ENCODE measurements at places on chromosomes 1 and 21. TPM values are rescaled to one million over a fixed set of nuclear protein-coding genes. Genes with fewer than 3 reads are reported as not detected.

DNA sequence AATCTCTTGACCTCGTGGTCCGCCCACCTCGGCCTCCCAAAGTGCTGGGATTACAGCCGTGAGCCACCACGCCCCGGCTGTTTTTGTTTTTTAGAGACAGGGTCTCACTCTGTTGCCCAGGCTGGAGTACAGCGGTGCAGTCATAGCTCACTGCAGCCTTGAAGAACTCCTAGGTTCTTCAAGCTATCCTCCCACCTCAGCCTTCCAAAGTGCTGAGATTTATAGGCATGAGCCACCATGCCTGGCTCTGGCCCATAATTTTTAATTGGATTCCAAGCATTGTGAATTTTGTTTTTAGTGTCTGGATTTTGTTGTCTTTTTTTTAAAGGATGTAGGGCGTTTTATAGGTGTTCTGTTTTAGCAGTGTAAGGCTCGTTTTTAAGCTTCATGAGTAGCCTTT is 28.6 kb upstream of the TXLNA start:
- DNase-seq = no peak

- DNase-seq = no peak
Observed at GRCh38 chr1:203328714-203329122, 22.2 kb downstream of the FMOD start.

GRCh38 chr21:44498280-44499210 is 41.5 kb downstream of the KRTAP10-1 start:
- DNase-seq = no peak

DNA sequence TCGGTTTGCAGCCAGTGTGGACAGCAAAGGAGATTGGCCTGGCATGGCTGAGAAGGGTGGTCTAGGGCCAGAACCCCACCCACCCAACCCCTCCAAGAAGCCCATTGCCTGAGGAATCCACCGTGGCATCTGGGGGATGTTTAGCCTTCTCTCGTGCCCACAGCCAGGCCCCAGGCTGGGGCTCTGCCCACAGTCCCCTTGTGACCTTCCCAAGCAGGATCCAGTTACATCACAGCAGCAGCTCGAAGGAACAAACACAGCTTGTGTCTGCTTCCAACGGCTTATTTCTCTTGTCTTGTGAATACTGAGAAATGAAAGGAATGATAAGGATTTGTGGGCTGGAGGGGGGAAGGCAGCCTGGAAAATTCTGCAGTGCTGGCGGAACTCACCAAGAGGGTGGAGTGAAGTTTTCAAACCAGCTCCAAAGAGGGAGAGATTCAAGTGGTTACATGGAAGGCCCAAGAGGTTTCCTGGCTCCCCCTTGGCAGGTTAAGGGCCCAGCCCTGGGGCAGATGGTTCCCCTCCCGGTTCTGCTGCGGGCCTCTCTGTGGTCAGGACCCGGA is 61.6 kb downstream of the DHRS3 start:
- peak; percentile 96 for DNase-seq

GRCh38 chr1:231062500-231063270 is 22.6 kb upstream of the FAM89A start:
- DNase-seq = peak; percentile 4

DNA sequence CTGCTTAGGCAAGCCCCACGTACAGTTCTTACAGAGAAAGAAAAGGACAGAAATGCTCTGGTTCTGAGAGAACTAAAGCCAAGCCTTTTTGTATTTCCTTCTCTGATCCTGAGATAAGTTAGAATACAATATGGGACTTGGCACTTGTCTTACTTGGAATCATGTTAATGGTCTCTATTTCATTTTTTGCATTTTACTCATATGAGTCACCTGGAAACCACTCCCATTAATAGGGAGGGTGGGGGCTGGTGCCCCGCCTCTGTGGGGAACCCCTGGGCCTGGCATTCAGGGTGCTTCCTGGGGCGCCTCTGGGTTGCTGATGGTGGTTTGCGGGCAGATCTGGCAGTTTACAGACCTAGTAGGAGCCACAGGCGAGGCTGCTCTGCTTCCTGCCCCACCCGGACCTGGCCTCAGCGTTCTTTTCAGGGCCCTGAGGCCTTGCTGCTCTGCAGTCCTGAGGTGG is 26.7 kb downstream of the TSPAN2 start:
- peak; percentile 30 for DNase-seq

BARHL2 gene
- not detected for total RNA-seq

ATP1A4 gene
- not detected for total RNA-seq

S1PR1 gene
- total RNA-seq = 5.5 TPM
